Right ventricle myocardium inferior (tissue), 1 donor: ENCODE measurements at places on chromosomes 6 and 20. TPM values are rescaled to one million over a fixed set of nuclear protein-coding genes. Genes with fewer than 3 reads are reported as not detected.

DNA sequence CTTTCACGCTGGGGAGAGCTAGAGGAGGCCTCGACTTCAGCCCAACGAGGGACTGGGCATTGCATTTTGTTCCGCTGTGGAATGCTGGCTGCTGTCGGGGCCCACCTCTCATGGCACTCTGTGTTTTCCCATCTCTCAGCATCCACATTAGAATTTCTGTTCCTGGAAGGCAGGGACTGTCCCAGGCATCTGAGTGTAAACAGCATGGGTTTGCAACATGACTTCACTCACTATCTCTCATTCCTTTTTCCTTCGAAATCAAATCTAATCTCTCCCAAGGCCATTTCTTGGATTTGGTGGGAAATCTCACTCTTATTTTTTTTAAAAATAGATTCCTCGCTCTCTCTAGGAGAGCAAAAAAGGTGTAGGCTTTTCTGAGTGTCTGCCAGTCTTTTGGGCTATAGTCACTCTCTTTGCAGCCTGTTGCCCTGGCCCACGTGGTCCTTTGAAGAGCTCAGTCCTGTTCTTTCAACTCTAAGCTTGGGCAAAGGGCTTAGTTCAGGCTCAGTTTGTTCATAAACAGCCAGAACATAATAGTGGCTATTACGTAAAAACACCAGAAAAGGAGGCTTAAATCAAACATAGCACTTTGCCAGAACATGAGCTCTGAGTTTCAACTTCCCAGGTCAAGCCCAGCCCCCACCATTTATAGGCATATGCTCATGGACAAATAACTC lies 284.6 kb upstream of the ZFP64 start:
- no peak for DNase-seq

- no peak for DNase-seq
Measured at GRCh38 chr6:110946498-110946897, 12.0 kb upstream of the GTF3C6 start.

Gene CST4
- total RNA-seq = not detected

DNA sequence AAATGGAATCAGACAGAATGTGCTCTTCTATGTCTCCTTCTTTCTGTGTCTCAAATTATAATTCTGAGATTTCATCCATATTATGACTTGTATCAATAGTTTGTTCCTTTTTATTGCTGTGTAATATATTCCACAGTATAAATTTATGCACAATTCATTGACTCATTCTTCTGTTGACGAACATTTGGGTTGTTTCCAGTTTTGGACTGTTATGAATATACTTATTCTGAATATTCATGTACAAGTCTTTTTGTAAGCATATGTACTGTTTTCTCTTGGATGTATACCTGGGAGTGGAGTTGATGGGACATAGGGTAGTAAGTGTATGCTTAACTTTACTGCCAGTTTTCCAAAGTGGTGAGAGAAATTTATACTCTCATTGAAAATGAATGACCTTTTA lies 28.1 kb upstream of the TRAF3IP2 start:
- no peak for DNase-seq

DNA sequence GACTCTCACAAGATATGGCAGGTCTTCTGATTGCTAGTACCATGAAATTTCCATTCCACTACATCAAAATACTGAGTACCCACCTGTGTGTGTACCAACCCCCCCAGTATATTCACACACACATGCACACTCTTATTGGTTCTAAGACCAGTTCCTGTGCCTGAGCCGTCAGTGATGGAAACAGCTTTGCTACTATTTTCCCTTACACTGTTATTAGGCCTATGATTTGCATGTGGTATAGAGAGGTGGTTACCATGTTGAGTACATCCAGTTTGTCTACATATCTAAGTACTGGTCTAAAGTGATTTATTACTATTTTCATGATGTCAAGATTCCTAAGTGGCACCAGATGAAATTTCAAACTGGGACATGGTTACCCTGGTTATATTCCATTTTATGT lies 459.9 kb downstream of the BCKDHB start:
- DNase-seq = no peak

Gene TINAG
- not detected for total RNA-seq

GRCh38 chr20:45409521-45410272 lies 1.6 kb downstream of the DBNDD2 start:
- DNase-seq = no peak

Gene ADGRF4
- not detected for total RNA-seq

DNA sequence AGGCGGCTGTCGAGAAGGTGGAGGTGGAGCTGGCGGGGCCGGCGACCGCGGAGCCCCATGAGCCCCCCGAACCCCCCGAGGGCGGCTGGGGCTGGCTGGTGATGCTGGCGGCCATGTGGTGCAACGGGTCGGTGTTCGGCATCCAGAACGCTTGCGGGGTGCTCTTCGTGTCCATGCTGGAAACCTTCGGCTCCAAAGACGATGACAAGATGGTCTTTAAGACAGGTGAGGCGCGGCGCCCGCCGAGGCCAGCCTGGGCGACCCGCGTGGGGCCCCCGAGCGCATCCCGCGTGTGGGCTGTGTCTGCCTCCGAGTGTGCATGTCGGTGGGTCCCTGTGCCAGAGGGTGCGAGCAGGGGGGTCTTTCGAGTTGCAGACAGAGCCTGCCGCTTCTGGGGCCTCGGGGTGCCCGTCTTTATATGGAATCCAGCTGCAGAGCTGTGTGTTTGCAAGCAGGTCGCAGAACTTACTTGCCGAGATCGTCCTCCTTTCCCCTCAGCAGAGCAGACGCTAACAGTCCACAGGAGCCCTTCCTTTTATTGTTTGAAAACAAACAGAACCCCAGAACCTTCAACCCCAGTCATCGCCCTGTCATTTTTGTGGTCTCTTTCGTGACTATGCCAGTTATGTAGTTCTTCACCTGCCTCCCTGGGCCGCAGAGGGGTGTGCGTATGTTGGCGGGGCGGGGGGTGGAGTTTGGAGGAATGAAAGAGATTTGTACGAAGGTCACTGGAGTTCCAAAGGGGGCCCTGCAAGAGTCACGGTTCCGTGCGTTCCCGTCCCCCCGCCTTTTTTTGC lies 766 bp downstream of the SLC16A10 start:
- DNase-seq = no peak

DNA sequence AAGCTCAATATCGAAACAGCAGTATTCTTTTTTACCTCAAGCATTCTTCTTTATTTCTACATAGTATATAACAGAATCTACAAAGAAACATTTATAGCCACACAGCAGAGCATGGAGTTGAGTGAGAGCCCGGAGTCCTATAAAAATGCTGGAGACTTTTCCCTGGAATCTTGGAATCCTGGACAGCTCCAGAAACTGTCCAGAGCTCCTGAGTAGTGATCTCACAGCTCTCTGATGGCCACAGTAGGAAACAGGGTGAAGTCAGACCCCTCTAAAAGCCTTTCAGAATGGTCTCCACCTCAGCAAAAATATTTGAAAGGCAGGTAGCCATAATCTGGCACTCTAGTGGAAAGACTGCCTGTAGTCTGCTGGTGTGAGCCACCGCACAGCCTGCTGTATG lies 149.3 kb upstream of the STXBP5 start:
- DNase-seq = no peak

DNA sequence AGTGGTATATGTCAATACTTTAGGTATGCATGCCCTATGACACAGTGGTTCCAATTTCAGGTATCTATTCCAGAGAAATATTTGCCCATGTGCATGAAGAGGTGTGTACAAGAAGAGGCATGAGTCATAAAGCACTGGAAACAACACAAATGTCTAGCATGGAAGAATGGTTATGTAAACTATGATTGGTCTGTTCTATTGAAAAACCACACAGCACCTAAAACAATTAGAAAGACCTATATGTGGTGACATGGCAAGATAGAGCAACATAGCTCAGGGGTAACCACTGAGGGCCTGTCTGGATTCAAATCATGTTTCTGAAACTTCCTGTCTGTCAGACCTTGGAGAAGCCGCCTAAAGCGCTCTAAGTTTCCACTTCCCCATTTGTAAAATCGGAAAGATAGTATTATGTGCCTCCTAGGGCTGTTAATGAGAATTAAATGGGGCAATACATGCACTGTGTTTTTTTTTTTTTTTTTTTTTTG lies 76.0 kb upstream of the SHLD1 start:
- DNase-seq = no peak

DNA sequence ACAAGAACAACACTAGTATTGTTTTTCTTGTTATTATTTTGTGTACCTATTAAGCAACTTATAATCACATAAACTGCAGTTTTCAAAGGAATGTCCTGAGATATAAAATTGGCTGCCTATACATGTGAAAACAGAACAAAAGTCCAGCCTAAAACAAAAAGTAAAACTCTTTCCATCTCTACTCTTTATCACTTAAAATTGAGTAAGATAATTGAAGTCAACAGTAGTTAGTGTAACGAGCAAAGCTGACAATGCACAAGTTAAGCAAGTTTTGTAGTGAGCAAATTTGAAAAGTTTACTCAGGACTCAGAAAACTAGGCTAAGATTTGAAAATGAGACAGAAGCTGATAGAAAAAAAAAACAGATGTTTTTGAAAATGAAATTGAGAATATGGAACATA lies 941.4 kb upstream of the MAN1A1 start:
- DNase-seq = no peak

Gene CNKSR3
- 20.0 TPM for total RNA-seq

Gene FKBP1C
- 0.68 TPM for total RNA-seq

Gene LBP
- total RNA-seq = 0.16 TPM

DNA sequence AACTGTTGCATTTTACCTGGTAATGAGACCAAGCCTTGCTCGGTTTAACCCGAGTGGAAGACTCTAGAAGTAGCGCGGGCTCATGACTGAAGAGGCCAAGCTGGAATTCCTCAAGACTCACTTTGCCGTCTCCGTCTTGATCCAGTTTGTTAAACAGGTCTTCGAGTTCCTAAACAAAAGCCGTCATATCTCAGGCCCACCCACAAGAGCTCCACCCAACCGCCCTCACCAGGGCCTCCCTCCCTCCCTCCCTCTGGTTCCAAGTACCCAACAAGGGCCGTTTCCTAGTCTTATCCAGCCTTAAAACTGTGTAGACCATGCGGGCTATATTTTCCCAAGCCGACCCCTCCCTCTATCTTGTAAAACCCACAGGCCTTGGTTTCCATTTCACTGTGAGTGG lies 81.4 kb downstream of the NINL start:
- DNase-seq = no peak

Gene ZBTB12
- 3.2 TPM for total RNA-seq

DNA sequence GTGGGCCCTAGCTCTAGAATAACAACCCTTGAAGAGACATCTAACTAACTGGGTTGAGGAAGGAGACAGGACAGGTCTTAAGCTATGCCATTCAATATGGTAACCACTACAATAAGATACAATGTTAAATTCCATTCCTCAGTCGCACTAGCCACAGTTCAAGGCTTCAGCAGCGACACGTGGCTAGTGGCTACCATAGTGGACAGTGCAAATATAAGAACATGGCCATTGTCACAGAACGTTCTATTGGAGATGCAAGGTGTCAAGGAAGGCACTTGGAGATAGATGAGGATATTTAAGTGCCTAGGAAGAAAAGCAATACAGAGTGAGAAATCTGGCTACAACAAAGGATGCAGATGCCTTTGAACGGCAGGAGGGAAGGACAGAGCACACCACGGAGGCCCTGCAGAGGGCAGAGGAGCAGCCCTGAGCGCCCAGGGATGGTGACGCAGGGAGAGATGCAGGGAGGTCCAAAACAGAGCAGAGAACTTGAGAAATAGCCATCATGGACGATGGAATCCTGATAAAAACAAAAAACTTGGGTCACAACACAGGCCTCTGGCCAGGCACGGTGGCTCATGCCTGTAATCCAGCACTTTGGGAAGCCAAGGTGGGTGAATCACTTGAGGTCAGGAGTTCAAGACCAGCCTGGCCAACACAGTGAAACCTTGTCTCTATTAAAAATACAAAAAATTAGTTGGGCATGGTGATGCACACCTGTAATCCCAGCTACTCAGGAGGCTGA lies 140.7 kb downstream of the ZMYND8 start:
- DNase-seq = no peak

DNA sequence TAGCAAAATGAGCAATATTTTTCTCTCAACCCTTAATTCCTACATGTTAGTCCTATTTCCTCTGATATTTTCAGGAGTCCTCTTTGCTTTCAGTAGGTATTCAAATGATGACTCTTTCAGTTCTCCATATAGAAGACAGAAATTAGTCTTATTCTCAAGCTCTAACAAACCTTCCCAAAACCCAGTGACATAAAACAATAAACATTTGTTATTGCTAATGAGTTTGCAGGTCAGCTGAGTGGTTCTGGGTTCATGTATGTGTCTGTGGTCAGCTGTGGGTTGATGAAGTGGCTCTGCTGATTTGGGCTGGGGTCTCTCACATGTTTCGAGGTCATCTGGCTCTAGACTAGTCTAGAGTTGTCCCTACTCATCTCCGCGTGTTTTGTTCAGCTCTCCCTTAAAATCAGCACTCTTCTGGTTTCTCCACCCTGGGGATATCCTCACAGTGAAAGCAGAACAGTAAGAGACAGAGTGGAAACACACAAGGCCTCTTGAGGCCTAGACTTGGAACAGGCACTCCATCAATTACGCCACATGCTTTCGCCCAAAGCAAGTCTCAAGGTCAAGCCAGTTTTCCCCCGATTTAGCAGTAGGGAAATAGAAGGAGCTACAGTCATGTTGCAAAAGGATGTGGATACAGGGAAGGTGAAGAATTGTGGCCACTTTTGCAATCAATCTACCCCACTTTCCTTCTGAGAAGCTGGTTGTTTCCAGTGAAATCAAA lies 273.0 kb downstream of the PLCB1 start:
- no peak for DNase-seq

DNA sequence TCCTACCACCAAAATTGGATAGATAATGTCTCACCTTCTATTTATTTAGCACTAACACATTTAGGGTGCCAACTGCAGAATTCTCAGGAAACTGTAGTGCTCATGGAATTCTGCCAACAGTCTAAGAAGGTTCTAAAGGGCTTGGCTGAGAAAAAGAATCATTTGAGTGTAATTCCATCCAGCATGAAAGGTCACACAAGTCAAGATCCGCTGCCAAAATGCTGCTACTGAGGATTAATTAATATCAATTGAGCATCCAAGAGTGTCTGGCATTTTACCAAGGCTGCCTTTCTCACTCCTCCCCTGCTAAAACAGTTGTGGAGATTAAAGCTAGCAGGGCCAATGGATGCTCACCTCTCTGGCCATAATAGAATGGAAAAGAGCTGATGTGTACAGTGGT lies 112.7 kb downstream of the FHL5 start:
- no peak for DNase-seq

GRCh38 chr6:170439366-170440361 lies 113.4 kb downstream of the PSMB1 start:
- peak; percentile 50 for DNase-seq

GRCh38 chr6:108436771-108437170 lies 123.9 kb upstream of the FOXO3 start:
- DNase-seq = no peak

DNA sequence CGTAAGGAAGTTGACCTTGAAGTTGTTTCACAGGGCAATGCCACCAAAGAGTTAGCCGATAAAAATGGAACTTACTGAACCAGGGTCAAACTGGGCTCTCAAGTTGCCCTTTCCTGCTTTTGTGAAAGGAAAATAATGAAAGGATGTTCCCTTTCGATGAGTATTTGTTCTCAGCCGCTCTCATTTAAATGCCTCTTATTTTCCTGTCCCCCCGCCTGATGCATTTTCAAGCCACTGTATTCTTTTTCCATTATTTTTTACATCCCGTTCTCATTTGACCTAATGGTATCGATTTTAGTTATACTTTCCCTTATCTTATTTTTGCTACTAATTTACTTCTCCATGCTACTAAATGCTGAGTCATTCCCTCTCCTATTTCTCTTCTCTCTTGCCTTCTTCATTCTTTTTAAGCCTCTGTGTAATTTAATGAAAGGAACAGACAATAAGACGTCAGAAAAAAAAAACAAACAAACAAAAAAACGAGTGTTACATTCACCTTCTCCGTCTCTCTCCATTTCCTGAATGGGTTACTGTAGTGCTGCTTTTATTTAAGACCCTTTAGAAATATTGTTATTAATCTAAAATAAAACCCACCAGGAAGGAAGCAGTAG lies 655 bp upstream of the NDUFAF4 start:
- DNase-seq = no peak

GRCh38 chr20:61956396-61957342 lies 109.0 kb downstream of the TAF4 start:
- DNase-seq = no peak
